ENCODE measurements at places on chromosomes 5 and 9.

DNA sequence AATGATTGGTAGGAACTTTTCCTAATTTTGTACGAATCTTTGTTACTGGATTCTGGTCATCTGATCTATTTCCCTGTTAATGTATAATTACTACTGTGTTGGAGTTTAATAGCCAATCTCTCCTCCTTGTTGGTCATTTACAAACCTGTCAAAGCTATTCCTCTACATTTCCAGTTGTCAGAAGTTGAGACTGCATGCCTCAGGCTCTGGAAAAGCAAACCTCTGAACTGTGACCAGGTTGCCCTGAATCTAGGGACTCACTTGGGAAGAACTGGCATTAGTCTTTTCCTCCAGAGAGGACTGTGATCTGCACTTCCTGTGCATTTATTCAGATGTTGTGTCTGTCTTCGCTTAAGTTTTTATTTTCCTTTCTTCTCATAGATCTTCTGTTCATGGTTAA is 16.1 kb downstream of the PDLIM4 start:
- DNase-seq = no peak

DNA sequence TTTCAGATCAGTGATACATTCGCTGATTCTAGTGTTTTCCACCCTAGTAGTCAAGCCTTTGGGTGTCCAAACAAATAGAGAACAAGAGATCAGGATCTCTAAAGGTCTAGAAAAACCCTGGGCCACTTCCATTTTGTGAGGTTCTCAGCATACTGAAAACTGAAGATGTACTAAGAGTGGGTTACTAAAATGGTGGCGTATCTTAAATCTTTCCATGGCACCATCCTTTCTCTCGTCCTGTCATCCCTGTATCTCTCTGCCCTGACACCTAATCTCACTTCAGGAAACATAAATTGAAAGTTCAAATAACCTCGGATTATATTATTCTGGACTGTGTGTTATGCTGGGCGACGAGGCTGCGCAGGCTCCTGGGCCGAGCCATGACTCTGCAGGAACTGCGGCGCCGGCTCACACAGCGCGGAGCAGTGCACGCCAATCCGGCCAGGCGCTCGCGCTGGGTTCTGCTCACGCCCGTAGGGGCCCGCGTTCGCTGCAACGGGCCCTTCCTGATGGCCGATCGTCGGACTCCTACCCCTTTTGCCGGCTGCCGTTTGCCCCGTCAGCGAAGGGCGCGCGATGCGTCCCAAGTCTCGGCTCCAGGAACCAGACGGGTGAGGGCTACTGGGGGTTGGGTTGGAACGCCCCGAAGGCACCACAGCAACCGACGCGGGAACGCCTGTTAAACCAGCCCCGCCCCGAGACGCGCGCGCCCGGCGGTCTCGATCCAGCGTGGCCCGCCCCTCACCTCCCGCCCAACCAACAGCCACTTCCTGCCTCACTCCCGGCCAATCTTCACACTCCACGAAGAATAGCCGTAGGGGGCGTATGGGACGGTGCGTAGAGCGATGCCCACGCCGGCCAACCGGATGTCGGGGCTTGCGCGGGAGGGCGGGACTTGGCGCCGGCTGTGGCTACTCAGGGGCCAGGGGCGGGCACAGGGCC is 503 bp upstream of the CANX start:
- DNase-seq = peak; percentile 97

- no peak for DNase-seq
Measured at GRCh38 chr5:93926831-93927620, 185.6 kb upstream of the POU5F2 start.

DNA sequence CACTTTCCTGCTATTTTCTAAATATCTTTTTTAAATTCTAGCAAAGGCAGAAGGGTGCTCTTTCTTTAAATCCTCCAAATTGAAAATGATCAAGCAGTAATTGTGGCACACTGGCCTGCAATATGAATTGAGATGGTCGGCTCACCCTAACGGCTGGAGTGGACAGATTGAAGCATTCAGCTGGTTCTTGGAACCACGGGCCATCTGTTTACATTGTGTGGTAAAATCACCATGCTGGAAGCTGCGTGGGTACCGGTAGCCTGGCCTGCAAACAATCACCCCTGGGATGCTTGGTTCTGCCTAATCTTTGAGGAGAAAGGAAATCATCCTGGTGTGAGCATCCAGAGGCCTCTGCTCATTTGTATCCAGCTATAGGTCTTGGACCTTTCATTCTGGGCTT is 289.3 kb downstream of the ZNF608 start:
- DNase-seq = no peak

- no peak for DNase-seq
Measured at GRCh38 chr9:35835766-35836165, 6.7 kb downstream of the TMEM8B start.

- no peak for DNase-seq
Measured at GRCh38 chr5:139263536-139263935, 30.0 kb upstream of the MATR3 start.

GRCh38 chr5:169142264-169142970 is 158.5 kb downstream of the SLIT3 start:
- DNase-seq = no peak

DNA sequence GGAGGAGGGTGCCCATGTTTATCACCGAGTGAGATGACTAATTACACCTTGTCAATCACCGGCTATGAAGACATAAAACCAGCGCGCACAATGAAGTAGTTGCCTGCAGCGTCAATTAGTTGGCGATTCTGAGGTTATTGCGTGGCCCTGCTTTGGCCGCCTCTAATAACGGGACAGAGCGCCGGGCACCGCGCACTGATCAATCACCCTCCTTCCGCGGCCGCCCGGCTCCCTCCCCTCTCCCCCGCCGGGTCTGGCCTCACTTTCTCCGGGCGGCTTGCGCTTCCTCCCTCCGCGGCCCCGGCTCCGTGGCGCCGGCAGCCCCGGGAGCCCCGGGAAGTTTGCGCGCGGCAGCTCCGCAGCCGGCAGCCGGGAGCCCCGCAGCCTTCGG is 3.3 kb upstream of the LHX2 start:
- no peak for DNase-seq

DNA sequence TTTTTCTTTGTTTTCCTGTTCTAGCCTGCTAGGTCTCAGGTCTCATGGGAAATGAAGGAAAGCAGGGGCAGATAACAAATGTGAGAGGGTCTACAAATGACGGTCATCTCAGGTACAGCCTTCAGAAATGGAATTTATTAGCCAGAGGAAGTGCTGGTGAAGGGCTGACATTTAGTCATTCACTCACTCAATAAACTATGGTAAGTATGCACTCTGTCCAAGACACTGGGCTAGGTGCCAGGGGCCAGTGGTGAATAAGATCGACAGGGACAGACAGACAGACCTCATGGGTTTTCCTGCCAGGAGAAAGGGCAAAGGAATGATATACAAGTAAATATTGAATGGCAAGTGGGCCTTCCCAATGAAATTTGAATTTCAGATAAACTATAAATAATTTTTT is 6.3 kb downstream of the PDE6A start:
- no peak for DNase-seq

GRCh38 chr9:33289496-33289895 is 820 bp upstream of the NFX1 start:
- peak; percentile 28 for DNase-seq

- no peak for DNase-seq
Measured at GRCh38 chr5:139575751-139576150, 14.6 kb downstream of the UBE2D2 start.

GRCh38 chr9:126108240-126108639 is 218.4 kb upstream of the MVB12B start:
- no peak for DNase-seq

GRCh38 chr9:101087426-101087825 is 58.9 kb downstream of the PLPPR1 start:
- no peak for DNase-seq

DNA sequence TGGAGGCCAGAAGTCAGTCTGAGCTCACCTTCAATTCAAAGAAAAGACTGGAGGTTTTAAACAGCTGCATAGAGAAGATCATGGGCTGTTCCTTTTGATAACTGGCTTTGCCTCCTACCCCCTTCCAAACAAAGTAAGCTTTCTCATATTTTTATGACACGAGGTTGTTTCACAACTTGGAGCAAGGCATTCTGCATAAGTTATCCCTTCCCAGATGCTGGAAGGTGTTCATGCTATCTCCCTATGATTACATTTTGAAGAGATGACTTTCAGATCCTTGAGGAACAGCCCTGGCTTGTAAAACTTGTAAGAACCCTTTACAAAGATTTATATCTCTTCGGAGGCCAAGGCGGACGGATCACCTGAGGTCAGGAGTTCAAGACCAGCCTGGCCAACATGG is 571.9 kb upstream of the FTMT start:
- DNase-seq = no peak

DNA sequence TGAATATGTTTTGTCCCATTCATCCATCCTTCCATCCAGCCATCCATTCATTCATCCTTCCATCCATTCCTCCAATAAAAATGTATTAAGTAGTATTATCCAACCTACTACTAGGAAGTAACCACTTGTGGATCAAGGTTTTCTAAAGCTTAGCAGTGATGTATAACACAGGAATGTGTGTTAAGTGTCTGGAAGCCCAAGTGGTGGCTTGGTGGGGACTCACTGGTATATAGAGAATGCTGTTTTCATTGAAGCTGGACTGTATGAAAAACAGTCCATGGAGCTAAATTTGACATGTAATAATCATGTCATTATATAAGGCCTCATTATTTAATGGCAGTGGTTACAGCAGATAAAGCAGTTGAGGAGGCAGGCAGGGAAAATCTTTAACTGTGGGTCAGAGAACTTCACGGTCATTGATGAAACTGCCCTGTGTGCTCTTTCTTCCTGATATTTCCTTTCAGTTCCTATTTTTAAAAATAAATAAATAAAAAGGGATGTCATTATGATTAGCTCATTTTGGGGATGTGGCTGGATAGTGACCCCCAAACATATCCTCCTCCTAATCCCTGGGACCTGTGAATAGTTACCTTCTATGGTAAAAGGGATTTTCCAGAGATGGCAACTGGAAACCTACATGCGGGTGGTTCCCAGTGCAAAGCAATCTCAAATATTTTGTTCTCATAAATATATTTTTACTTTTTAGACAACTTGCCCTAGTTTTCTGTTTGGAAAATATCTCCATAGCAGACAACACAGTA is 82.3 kb downstream of the DAPK1 start:
- no peak for DNase-seq

- no peak for DNase-seq
Measured at GRCh38 chr9:91657501-91657900, 233.9 kb upstream of the NFIL3 start.

DNA sequence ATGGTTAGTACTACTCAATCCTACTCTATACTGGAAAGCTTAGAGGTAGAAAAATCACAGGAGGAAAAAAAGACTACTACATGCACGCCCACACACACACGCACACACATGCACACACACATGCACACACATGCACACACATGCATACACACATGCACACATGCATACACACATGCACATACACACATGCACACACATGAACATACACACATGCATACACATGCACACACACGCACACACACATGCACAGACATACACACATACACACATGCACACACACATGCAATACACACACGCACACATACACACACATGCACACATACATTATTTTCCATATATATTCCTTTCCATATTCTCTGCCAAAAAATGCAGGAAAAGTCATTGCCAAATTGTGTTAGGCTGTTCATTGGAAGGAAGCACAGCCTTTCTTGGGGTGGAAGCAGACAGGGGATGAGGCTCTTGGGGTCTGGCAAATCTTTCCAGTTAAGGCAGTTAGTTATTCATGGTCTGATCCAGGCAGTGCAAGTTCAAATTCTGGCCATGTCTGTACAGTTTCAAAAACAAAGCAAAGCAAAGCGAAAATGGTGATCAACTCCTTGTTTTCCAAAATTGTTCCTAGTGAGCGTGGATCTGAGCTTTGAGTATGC is 187.9 kb upstream of the EGFLAM start:
- DNase-seq = no peak

GRCh38 chr5:10355071-10355889 is 1.8 kb downstream of the MARCHF6 start:
- no peak for DNase-seq

DNA sequence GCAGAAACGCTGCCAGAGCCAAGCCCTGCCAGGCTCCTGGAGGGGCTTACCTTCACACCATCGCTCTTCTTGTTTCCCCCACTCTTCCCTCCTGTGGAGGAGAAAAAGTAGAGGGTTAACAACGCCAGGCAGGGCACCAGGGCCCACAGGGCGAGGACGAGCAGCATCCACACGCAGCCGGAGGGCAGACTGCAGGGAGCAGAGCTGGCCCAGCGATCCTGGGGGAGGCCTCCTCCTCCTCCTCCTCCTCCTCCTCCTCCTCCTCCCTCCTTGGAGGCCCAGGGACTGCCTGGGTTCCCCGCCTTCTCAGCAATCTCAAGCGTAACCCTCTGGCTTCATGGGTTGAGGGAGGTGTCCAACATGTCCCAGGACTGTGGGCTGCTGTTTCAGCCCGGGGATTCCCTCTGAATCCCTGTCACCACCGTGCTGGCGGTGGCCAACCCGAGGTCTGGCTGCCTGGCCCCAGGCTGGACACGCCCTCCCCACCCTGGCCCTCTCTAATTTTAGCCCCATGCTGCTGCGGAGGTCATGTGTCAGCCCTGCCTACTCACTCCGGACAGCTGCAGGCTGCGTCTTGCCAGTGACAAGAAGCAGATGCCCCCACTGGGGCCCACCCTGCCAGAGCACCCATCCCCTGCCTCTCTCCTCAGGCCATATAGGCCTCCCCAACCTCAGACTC is 44.3 kb downstream of the CAMK2A start:
- no peak for DNase-seq
